Choroid plexus epithelial cell (primary cell): ENCODE measurements at places on chromosomes 2 and 18.

DNA sequence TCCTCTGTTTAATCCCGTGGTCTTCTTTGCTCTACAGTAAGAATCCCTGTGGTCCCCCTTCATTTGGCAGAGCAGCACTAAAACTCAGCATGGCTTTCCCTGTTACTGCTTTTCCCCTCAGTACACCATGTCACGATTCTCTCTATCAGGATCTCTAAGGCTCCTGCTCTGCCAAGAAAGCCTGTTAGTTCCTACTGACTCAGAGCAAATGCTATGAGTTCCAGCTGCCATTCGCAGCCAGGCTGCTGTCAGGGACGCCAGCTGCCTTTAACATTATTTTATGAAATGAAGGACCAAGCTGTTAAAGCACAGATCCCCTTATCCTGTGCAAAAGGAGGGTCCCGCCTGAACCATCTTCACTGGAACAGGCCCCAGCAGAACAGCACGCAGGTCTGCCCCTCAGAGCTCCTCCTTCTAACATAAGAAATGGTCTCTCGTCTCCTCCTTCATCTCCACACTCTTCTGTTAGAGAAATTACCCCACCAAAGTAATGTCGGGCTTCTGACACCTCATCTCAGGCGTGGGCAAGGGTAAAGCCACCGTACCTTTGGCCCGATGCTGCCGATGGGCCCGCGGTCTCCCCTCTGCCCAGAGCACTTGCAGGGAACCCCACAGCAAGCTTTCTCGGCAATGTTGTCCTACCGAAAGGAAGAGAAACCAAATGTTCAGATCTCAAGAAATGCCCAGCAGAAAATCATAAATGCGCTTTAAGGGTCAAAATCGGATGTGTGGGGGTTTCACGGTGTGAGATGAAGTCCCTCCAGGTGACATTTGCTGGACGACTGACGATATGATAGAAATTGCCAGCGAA is 52.6 kb downstream of the COL6A3 start:
- no peak for DNase-seq

DNA sequence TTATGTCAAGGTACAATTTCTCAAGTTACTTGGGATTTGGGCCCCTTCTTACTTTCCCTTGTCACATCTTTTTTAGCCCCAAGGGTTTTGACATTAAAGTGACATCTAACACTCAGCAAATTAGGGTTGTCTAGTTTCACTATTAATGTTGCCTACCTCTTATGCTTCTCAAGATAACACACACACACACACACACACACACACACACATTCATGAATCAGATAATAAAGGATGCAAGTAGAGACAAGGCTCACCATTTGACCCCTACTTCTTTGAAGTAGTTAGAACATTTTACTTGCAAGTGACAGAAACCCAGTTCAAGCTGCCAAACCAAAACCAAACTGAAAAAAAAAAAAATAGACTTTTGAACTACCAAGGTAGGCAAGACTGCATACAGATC is 138.8 kb downstream of the TRIB2 start:
- no peak for DNase-seq

- no peak for DNase-seq
These were observed 40.5 kb upstream of the REL start for GRCh38 chr2:60840880-60841279.

- no peak for DNase-seq
These were observed 54.3 kb downstream of the ST3GAL5 start for GRCh38 chr2:85834466-85834865.

GRCh38 chr2:25592766-25593292 is 80.5 kb downstream of the DTNB start:
- DNase-seq = no peak

- peak; percentile 82 for DNase-seq
These were observed 54.0 kb downstream of the GATA6 start for GRCh38 chr18:22223254-22223964.

- DNase-seq = no peak
These were observed 58.5 kb downstream of the PKDCC start for GRCh38 chr2:42106257-42106816.

DNA sequence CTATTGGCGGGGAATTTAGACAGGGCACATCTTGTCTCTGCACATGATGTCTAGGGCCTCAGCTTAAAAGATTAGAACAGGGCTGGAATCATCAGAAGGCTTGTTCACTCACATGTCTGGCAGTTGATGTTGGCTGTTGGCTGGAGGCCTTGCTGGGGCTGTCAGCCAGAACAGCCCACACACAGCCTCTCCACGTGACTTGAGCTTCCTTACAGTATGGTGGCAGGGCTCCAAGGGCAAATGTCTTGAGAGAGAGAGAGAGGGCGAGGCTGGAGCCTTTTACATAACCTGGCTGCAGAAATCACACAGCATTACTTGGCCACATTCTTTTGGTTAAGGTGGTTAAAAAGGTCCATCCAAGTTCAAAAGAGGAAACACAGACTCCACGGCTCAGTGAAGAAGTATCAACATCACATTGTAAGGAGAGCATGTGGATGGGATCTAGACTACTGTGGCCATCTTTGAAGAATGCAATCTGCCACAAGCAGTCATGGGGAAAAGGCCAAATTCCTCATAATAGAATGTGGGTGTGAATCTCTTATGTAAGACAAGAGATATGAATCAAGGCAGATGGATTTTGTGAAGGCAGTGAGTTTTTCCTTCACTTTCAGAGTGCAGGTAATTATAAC is 30.4 kb downstream of the SRSF7 start:
- DNase-seq = peak; percentile 100

GRCh38 chr2:241091201-241091600 is 10.9 kb downstream of the MTERF4 start:
- DNase-seq = no peak

DNA sequence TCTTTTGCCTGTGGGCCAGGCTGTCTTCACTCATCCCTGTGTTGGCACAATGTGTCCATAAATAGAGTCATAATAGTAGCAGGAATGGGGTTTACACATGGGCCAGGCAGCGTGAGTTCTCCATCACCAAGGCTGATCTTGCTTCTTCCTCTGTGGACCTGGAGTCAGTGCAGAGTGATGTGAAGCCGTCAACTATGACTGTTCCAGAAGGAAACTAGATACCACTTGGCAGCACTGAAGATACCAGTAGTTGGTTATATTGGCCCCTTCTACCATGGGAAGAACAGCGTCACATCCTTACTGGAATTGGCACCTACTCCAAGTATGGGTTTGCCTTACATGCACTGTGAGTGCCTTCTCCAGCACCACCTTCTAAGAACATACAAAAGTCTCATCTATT is 30.2 kb downstream of the COPS8 start:
- DNase-seq = no peak

- peak; percentile 61 for DNase-seq
These were observed 7.8 kb upstream of the IL1R2 start for GRCh38 chr2:101983928-101984327.

DNA sequence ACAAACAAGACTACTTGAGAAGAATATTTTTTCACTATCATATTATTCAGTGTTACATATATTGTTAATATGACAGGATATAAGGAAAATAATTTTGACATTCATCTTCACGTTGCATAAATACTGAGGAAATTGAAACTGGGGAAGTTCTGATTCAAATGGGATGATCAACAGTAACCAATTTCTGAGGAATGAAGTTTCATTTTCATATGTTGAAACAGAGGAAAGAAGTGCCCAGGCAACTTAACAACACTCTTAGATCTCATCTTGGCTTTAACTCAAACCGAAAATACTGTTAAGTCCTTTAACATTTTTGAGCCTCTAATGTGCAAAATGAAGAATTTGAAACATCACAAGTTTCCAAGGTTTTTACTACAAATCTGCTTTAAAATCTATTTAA is 612.2 kb upstream of the VRK2 start:
- no peak for DNase-seq

DNA sequence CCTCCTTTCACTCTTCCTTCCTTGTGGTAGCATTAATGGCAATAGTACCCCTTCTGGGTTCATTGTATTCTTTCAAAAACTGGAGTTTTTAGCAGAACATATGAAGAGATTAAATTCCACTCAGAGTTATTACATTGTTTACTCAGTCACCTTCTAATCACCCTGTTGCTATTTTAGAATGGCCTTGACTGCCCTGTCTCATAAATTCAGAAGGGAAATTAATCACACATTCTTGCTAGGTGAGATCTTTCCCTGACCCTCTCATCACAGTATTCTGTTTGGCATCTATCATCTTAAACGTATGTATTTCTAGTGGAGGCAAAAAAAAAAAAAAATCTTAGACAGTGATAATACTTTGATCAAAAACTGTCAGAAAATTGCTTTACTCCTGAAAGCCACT is 760.4 kb downstream of the ADCYAP1 start:
- DNase-seq = no peak

DNA sequence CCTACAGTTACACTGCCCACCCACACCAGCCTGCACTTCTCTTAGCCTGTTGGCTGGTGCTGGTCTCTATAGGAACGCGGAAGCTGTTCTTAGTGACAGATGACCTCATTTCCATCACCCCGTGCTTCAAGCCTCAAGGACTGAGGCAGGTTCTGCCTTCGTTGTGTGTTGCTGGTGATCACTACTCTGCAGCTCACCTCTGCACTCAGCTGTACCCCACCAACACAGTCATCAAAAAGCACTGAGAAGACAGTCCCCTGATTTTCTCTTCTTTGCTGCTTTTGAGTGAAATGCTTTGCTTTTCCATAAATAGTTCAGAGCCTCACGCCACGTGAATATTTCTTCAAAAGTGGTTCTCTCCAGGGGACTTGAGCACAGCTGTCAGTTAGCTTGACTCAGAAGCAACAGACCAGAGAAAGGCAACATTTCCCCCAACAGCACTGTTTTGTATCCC is 225.7 kb upstream of the CCDC150 start:
- peak; percentile 27 for DNase-seq

GRCh38 chr2:138829326-138829919 is 49.2 kb upstream of the NXPH2 start:
- peak; percentile 34 for DNase-seq

GRCh38 chr18:79538635-79539034 is 141.0 kb upstream of the CTDP1 start:
- DNase-seq = no peak

- DNase-seq = no peak
These were observed 42.0 kb downstream of the CTNNA2 start for GRCh38 chr2:79554899-79555298.

GRCh38 chr2:135208016-135208415 is 155.9 kb downstream of the RAB3GAP1 start:
- no peak for DNase-seq

DNA sequence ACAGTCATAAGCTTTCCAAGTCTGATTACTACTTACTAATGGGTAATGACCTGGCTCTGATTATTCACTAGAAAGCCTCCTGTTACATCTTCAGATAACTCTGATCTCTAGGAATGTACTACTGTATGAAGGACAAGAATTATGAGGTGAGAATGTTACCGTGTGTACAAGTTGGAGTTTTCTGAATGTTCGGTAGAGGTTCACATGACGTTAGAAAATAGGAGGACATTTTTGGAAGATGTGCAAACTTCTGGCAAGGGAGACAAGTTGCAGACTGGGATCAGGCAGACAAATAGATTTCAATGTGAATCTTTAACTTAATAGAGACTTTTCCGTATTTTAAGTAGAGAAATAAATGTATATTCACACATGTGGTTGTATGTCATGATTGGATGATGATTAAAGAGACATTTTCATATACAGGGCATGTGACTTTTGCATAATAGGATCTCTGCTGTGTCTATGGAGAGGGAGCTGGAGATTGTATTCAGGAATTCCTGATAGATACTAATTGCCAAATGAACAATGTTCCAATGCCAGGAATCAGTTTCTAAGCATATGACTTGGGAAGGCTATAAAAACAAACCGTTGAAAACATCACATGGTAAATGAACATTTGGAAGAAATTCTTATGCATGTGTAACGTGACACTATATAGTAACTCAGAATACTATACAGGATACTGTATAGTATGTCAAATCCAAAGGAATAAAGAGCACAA is 1695.8 kb upstream of the PIK3C3 start:
- no peak for DNase-seq

GRCh38 chr18:23835091-23835490 is 145.8 kb downstream of the LAMA3 start:
- peak; percentile 16 for DNase-seq

- peak; percentile 87 for DNase-seq
These were observed 43.4 kb upstream of the SMAD7 start for GRCh38 chr18:48994044-48994651.

DNA sequence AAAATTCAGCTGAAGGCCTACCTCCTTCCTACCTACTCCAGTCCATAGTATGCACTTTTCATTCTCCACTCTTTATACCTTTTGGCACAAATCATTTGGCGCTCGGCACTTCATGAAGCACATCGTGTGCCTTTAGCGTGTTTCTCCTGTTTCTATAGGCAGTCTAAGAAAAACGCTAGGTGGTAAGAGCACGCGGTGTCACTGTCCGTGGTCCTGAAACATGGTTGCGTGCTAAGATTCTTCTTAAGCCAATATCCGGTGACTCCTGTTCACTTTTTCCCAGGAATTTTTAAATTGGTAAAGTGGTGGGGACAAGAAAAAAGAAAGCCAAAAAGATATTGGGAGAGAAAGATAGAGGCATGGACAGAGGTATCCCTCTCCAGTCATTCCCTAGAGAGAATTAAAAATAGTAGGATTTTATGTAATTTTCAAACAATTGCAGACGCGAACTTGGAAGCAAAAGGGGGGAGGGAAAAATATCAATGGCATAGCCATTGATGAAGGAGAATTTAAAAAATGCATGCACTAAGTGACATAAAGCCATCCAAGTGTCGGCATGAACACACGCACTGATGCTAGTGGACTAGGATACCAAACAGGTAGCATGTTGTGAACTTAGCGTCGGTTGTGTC is 1.4 kb upstream of the CTNNA2 start:
- peak; percentile 30 for DNase-seq

DNA sequence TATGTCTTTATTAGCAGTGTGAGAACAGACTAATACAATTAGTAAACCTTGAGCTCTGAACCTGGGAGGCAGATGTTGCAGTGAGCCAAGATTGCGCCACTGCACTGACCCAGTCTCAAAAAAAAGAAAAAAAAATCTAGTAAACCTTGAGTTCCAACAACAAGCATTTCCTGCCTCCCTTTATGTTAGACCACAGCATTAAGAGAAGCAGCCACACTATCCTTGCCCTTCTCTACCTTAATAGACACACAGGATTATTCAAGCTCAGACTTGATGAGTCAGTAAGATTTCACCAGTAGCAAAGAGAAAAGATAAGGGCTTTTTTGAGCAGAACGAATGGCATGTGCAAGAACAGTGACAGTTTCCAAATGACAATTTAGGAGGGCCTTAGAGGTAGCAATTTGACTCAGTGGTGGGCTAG is 18.0 kb upstream of the GLS start:
- DNase-seq = peak; percentile 81

DNA sequence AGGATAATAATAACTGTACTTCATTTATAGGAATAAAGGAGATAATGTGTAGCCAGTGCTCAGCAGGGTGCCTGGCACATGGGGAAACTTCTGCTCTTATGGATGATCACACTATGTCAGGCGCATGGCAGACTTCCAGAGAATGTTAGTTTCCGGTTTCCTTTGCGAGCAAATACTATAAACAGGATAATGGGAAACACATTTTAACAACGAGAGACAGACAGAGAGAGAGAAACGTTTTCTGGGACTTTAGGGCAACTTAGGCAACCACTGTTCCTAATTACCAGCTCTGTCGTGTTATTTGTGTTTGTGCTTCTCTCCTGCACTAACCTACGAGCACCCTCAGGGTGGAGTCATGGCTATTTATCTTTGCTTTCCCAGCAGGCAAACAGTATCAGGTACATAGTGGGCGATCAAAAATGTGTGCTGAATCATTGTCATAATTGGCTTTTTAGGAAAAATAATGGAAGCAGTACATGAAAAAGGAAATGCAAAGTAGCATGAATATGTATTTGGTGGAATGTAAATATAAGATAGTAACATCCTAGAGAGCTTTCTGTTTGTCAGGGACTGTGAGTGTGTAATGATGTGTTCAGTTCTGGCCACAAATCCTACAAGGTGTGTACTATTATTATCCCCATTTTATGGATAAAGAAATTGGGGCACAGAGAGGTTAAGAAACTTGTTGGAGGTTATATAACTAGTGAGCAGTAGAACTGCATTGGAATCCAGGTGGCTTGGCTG is 36.8 kb upstream of the IGFBP2 start:
- DNase-seq = peak; percentile 92
